ENCODE measurements at places on chromosomes 4 and X.

DNA sequence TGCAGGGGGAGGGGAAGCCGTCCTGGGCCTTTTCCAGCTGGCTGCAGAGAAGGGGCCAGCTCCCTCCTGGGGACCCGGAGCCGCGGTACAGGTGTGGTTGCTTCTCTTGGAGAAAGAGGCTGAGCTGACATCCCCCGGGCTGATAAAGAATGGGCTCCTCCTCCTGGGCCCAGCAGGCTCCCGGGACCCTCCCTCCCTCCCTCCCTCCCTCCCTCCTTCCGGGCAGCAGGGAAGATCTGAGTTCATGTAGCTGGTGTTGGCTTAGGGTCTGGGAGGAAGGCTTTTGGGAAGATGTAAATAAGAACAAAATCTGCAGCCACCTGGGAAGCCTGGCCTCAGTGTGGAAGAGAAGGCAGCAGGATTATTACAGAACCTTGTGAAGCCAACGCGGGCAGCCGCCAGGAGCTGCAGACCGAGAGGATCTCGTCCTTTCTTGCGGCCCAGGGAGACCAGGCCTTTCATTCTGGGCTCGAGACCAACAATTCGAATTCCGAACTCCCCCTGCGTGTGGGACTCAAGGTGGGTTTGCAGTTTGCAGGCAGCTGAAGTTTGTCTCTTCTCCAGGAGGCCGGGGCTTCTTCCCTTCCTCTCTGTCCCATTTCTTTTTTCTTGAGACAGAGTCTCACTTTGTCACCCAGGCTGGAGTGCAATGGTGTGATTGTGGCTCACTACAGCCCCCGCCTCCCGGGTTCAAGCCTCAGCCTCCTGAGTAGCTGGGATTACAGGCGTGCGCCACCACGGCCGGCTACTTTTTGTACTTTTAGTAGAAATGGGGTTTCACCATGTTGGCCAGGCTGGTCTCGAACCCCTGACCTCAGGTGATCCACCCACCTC, at the start of gene PLCXD1:
PLCXD1 (plus strand) TSS at position 216 of the 834 bp plus-strand sequence. CDS start 2,807 bp downstream, outside the sequence.
- DNase-seq: no peak

DNA sequence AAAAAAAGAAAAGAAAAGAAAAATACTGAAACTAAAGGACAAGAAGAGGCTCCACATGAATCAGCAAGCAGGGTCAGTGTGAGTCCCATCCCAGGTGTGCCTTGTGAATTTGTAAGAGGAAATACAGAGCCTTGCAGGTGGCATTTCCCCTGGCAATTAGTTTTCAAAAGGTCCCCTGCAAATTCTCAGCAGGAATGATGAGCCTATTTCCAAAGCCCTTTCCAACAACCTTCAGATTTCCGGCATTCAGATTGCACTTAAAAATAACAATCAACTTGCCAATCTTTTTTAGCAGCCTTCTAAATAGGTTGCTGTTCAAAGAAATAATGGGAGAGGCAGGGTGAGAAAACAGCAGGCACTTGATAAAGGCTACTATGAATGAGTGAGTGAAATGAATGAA, 66.4 kb upstream of the OR13H1 start:
- DNase-seq: no peak

- no peak for DNase-seq
Observed at GRCh38 chr4:88225232-88226105, 58.9 kb downstream of the PPM1K start.

GRCh38 chr4:176879380-176880116, 86.8 kb upstream of the VEGFC start:
- no peak for DNase-seq

- no peak for DNase-seq
Observed at GRCh38 chr4:16992566-16993225, 94.3 kb upstream of the LDB2 start.

DNA sequence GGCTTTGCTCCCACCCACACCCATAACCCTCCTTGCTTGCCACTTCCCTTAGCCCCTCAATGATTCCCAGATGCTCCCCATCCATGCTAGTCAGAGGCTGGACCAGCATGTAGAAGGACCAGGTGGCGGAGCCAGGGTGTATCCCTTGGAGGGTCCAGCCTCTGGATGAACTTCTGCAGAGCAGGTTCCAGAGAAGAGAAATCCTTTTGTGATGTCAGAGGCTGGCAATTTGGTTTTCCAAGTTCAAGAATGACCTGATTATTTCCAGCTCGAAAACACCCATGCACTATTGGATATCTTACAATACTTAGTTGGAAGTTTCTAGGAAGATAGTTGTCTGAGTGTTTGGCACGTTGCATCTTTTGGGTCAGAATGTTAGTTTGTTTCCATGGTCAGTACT, 168.3 kb upstream of the RPS6KA3 start:
- no peak for DNase-seq

DNA sequence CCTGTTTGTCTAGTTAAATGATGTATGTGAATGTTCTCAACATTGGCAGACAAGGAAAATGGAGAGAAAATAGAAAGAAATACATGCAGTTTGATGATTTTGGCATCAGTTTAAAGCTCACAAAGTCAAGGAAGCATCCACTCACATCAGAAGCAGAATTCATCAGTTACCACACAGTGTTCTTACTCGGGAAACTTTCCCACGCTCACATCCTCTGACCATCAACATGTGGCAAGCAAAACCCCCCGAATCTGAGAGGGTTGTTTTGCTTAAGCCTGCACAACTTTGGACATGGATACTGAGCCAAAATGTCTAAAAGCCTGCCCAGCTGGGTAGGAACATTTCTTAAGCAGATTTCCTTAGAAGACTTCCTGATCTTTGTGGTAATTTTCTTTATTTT, 407.6 kb downstream of the ANKRD50 start:
- no peak for DNase-seq

DNA sequence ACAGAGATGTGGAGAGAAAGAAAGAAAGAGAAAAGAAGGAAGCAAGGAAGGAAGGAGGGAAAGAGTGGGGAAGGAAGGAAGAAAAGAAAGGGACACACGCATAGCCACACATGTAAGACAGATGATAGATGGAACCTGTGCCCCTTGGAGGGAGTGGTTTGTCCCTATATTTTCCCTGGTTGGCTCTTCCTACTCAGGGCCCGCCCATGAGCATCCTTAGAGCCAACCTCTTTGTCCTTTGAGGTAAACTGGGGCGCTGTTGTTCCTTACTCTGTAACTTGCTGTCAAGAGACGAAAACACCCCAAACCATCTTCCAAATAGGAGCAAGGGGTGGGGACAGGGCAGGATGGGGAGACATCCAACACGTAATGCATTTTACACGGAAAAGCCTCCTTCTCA, 220.9 kb downstream of the MAML3 start:
- no peak for DNase-seq

DNA sequence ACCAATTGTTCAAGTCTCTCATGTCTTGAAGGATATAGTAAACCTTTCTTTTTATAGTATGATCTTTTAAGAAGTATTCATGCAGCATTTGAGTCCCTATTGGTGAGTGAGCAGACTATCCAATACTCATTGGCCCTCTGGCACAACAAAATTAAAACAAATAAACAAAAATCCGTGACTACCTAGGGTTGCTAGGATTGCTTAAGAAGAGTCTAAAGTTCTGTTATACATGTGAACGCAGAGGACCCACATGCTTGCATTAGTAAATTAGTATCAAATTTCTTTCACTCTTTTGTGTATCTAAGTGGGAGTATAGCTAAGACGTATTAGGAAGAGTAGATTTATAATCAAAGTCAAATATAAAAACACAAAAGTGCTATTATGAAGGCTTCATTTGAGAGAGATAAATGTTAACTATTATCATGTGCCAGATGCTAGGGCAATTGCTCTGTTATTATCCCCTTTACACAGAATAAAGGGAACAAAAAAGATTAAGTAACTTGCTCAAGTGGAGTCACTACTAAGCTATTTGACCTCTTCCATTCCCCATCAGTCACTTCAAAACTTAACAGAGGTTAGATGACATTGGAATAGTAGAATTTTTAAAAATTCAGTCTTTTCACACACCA, 29.2 kb upstream of the LARP1B start:
- no peak for DNase-seq

DNA sequence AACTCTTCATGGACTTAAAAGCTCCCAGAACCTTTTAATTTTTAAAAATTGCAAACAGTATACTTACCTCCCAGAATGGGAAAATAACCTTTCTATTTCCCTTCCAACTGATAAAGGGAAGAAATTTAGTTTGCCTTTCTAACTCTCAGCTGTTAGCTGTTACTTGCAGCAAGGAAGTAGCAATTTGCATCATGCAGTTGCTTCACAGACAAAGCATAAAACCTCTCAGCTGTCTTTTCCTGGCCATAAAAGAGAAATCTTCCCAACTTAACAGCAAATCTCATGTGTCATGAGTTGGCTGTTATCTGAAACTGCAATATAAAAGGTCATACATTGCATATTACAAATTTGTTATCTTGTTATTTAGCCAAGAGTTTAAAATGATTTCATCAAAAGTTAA, 18.4 kb downstream of the C4orf17 start:
- no peak for DNase-seq
